Cortex of kidney (tissue), 1 donor: ENCODE measurements at places on chromosomes 7 and 10.

DNA sequence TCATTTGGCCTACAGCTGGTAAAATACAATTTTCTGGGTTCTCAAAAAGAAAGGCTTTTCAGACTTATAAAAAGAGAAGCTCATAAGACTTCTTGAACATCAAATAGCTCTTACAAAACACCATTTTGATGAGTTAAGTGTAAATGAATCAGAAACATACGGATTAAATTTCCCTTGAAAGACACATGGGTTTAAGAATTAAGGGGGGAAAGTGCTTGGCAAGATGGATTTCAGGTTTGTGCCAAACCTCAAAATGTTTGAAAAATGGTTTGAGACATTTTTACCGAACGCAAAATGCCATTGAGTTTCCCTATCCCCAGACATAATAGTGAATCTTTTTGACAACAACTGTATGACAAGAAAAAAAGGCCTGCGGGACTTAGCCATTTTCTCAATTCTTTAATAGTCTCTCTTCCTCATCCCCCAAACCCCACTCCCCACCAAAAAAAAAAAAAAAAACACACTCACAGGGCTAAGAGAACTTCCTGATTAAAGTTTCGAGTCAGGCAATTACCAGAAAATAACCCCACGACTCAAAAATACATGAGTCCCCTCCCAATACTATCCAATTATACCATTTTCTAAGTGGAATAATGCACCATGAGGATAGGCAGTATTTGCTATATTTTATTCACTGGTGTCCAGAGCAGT, 260.1 kb downstream of the TRIL start:
- DNase-seq: no peak

DNA sequence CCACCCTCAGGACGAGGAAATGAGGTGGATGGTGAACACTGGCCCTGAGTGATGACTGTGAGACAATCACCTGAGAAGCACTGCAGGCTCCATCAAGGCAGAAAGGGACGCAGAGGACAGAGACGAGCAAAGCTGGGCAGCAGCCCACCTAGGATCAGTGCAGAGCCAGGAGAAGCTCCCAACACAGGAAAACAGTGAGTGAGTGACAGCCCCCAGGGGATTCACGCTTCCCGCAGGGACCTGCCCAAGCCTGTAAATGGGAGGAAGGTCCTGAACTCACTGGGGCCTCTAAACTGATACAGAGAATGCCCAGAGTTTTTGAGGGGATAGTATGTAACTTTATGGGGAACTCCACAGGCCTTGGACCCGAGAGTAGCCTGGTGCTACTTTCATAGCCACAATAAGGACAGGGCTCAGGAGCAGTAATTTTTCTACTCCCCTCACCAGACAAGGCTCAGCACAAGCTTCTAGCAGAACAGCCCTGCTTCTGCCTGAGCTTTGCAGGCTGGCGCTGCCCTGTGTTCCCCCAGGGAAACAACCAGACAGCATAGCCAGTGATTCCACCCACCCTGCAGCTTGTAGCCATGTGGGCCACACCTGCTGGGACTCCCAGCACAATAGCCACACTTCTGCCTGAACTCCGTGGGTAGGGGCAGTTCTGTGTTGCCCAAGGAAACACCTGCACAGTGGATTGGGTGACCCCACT, 708.4 kb downstream of the POM121L12 start:
- no peak for DNase-seq

GRCh38 chr7:127251465-127252376, 1.0 kb downstream of the GRM8 start:
- no peak for DNase-seq

DNA sequence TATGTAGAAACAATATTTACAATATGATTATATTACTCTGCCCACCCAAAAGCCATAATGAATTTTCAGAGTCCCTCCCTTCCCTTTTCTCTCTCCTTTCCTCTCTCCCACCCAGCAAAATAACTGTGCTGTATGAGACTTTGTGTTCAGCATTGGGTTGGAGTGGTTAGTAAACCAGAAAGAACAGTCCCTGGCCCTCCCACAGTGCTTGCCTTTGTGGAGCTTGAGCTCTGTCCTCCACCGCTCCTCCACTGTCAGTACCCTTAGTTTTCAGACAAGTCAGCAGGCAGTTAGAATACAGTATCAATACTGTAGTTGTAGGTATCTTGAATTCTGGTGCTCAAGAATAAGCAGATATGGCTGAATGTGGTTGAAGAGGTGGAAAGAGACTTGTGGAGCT, 92.7 kb downstream of the CDK14 start:
- DNase-seq: no peak

DNA sequence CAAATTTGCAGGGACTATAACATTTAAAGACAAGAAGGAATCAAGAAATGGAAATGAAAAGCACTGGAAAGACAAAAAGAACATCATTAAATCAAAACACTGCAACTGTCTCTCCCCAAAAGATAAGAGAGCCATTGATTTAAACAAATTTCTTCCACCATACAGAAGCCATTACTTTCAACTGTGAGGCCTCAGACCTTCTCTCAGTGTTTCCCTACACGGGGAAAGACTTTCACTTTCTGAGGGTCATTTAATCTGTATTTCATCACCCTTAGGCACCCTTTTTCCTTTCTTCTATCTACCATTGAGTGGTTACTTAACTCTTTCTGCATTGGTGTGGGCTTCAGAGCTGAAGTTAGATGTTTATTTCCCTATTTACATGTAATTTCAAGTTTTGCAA, 47.5 kb downstream of the CCDC172 start:
- DNase-seq: no peak

GRCh38 chr7:95511716-95512260, 26.0 kb downstream of the ASB4 start:
- no peak for DNase-seq

- no peak for DNase-seq
Observed at GRCh38 chr10:121639416-121639815, 41.2 kb upstream of the FGFR2 start.

- DNase-seq: no peak
Observed at GRCh38 chr7:27697861-27698430, 35.3 kb upstream of the HIBADH start.

GRCh38 chr10:52198540-52198939, 115.5 kb upstream of the DKK1 start:
- no peak for DNase-seq
